ENCODE measurements at places on chromosomes 7 and 10.
A peak's percentile ranks its signal among the peaks of the same experiment; 100 is the strongest.

- DNase-seq, result no peak
Observed at GRCh38 chr10:79084972-79085597, 16.3 kb downstream of the ZMIZ1 start.

DNA sequence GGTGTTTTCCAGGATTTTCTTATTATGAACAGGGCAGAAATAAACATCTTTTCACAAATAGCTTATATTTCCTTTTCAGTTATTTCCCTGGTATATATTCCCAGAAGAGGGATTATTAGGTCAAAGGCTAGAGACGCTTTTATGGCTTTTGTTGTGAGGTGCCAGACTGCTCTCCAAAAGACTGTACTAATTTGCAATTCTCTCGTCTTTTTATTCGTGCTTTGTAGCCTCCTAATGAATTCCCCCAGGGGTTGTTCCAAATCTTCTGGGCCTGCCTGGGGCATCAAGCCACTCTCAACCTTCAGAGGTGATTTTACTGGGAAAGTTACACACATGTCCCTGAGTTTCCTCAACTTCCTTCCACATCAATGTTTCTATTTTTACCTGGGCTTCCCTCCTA lies 34.0 kb upstream of the R3HCC1L start:
- no peak for DNase-seq

GRCh38 chr7:8216334-8216690 lies 45.7 kb downstream of the ICA1 start:
- DNase-seq, result no peak

GRCh38 chr10:114305521-114305925 lies 66.5 kb downstream of the VWA2 start:
- no peak for DNase-seq

GRCh38 chr7:142263598-142264380 lies 5.9 kb upstream of the PRSS58 start:
- DNase-seq, result peak; percentile 35

DNA sequence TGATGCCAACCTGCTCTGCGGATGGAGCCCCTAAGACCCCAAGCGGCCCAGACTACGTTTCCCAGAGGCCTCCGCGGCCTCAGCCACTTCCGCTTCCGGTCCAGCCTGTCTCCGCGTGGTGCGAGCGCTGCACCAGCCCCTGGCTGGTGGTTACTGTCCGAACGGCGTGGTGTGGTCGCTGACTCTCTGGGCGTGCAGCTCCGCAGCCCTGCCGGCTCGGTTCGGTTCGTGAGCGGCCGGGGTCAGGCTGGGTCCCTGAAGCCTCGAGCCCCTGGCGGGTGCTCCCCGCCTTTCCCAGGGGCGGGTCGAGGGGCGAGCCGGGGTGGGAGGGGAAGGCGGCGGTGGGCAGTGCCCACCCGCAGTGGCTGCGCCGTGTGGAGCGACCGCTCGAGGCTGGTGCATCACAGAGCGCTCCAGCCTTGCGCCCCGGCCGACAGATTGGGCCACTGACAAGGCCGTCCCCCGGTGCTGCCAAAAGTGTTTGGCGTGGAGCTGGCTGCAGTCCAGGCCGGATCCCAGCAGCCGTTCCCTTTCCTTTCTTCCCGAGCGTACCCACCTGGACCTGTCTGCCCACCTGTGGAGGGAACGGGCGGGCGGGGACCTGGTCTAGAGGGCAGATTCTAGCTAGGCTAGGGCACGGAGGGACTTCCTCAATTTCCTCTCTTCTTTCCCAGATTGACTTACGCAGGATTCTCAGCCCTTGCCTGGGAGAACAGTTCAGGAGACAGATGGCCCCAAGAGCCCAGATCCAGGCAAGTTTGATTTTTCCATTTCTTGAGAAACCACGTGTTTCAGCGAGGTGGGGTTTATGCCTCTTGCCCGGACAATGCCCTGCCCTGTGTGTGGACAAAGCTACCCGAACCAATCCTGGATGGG lies at the start of gene ZNF485:
TSS of gene ZNF485 (plus strand) at position 116 of the 876 bp plus-strand sequence. CDS start at position 729, 613 bp downstream.
- peak; percentile 68 for DNase-seq

DNA sequence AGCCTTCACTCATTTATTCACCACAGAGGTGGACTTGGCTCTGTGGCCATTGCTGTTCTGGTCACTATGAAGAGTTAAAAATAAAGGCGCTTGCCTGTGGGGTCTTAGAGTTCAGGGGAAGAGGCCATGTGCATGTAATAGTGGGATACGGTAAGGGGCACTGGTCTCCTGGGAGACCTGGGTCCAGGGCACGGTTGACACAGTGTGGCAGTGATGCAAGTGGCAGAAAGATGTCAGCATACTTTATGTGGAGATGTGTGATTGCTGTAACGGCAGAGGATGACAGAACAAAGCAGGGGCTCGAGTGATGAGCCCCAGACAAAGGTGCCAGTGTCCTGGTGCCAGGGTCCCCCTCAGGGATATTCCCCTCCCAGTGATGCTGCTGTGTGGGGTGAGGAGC lies 8.6 kb downstream of the ZSCAN25 start:
- no peak for DNase-seq

GRCh38 chr7:127878791-127879190 lies 152.4 kb downstream of the LRRC4 start:
- DNase-seq, result peak; percentile 59

GRCh38 chr7:22622116-22622785 lies 104.7 kb upstream of the IL6 start:
- DNase-seq, result no peak

DNA sequence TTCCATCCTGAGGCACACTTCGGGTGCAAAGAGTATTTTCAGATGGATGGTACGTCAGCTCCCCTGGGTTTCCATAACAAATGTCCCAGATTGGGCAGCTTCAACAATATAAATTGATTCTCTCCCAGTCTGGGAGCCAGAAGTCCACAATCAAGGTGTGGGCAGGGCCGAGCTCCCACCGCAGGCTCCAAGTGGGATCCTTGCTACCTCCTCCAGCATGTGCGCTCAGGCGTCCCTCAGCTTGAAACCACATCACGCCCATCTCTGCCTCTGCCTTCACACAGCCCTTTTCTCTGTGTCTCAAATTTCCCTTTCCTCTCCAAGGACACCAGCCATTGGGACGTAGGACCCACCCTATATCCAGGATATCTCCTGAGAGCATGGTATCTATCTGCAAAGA lies 153.5 kb downstream of the DIP2C start:
- no peak for DNase-seq
